ENCODE measurements at places on chromosomes 7 and 10.

GRCh38 chr7:93821463-93821862 lies 69.1 kb downstream of the TFPI2 start:
- no peak for DNase-seq

DNA sequence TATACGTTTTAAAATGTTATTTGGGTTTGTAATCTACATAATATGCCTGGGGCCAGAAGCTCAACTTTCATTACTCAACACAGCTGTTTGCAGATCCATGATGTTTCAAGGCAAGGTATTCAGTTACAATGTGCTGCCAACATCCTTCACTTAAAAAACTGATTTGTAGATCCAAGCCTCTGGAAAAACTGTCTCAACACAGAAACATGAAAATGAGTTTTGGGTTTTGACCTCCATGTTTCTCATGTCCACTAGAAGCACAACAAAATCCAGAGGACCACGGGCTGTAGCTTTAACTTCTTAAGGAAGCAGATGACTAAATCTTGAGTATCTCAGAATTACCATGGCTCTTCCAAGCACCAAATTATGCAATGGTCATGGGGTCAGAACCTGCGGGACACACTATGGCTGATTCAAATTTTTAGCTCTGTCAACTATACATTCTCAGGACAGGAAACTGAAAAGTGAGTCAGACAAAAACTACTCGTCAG lies 247.1 kb upstream of the GRB10 start:
- no peak for DNase-seq

DNA sequence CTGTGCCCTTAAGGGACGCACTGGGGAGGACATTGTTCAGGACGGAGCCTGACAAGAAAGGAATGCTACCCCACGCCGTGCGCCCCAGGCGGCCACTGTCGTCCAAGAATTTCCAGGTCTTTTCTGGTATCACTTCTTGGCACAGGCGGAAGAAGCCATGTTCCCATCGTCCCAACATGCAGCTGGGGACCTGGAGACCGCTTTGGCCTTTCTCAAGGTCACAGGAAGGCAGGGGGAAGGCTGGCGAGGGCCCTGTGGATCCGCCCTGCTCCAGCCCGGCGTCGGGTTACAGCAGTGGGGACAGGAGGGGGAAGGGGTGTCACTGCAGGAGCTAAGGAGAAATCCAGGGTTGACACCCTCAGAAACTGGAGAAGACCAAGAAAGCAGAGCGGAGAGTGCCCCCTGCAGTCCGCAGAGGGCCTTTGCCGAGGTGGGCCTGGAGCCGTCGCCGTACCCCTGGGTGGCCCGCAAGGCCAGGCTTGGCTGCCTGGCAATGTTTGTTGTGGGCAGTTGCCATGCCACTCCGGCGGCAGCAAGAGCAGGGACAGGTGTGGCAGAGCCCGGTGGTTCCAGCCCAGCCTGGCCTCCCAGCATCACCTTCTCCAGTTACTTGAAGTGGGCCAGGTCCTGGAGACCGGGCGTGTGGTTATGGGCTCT lies 104.1 kb downstream of the LHPP start:
- no peak for DNase-seq

DNA sequence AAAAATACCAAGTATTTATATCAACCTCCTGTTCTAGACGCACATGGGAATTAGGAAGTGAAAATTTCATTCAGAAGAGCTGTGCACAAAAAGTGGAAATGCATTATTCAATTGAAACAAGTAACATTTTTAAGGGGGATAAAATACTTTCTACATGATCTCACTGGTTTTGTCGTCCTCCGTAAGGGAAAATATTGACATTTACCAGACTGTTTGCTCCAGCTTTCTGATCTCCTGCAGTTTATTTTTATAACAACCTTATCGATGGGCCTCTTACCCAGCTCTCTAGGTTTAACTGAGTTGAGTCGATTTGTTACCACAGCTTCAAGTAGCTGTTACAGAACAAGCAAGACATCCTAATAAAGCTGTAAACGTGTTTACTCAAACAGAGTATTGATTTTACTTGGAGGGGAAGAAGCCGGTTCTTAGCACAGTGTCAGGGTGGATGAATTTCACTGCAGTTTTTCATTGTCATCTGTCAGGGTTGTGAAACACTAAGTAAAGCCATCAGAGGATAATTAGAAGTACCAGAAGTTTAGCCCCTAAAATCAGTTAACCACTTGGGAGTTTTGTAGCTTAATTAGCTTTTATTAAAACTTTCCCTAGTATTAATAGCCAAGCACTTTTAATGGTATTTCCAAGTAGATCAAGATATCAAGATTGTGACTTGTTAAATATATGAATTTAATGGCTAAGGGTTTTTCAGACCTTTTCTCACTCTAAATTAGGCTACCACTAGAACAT lies 142.6 kb upstream of the KAT6B start:
- DNase-seq = no peak

- no peak for DNase-seq
Measured at GRCh38 chr10:10528563-10528910, 489.1 kb upstream of the CELF2 start.

- no peak for DNase-seq
Measured at GRCh38 chr10:35735412-35735811, 93.3 kb upstream of the FZD8 start.

GRCh38 chr7:50982626-50983025 lies 199.9 kb upstream of the GRB10 start:
- DNase-seq = no peak

DNA sequence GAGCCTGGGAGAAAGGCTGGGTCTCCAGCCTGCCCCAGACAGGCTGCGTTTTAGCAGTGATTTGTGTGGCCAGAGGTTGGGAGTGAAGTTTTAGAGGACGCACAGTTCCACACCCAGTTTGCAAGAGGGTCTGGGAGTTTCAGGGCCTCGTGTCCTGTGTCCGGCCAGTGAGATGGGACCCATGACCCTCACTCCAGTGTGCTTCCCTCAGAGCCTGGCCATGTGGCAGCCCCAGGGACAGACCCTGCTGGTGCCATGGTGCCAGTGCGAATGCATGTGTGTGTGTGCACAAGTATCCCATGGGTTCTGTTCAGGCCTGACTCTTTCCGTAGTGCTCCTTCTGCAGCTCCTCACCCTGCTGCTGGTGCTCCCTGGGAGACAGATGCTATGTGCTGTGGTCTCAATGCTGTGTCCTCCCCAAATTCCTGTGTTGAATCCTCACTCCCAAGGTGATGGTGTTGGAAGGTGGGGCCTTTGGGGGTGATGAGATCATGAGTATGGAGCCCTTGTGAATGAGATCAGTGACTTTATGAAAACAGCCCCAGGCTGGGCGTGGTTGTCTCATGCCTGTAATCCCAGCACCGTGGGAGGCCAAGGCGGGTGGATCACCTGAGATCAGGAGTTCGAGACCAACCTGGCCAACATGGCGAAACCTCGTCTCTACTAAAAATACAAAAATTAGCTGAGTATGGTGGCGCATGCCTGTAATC lies 16.5 kb downstream of the ECHDC3 start:
- no peak for DNase-seq

DNA sequence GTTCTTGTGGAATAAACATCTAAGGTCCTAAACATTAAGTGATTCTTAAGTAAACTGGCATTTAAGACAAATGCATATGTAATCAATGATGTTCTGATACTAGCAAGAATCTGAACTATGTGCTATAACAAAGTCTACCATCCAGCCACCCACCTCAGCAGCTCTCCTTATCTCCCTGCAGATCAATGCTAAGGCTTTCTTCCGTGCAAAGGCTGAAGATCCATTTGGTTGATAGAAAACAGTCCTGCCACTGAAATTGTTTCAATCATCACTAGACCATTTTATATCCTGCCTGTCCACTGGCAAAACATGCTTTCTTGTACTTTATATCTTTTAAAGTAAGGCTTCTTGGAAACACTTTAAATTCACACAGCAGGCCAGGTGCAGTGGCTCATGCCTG lies 6.3 kb upstream of the SMKR1 start:
- no peak for DNase-seq

- DNase-seq = no peak
Measured at GRCh38 chr10:129307141-129307540, 159.9 kb upstream of the MGMT start.

DNA sequence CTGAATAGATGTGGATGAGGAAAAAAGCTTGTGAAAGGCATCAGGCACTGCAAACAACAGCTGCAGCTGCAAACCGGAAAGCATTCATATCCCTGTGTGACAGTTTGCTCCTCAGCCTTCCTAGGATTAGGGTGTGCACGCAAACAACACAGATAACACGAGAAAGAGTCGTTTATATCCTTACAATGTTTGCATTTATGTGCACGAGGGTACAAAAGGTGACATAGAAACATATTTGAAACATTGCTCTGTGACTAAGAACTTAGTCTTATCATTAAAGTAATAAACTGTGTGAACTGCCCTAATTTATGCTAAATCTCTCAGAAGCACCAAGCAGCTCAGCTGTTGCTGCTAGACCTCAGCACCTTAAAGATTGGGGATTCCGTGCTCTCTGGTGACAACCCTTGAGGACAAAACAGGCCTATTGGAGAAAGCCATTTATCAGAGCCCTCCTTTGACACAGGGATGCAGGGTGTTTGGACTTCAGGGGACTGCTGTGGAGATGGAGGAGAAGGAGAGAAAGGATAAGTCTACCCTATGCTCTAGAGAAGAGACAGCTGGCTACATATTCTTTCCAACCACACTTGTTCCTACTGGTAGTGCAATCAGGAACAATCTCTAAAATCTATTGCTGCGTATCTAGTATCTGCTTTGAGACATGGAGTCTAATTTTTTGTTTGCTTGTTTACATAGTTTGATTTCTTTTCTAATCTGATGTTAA lies 176.2 kb downstream of the GNAT3 start:
- DNase-seq = no peak

DNA sequence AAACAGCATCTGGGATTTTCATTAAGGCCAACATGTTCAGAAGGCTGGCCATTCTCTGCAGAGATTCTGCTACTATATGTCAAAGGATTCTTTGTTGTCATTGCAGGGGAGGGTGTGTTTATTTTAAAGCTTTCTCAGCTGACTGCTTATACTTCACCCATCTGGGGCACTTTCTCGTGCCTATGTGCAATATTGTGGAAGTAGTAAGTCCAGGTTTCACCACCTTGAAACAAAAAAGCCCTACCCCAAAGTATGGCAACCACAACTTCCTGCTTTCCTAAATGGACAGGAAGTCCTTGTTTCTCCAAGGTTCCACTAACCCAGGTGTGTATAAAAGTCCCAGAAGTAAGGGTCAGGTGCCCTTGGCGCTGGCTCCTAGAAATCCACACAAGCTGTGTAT lies 58.7 kb upstream of the COL1A2 start:
- DNase-seq = no peak
